ENCODE measurements at places on chromosomes 3 and 15.

DNA sequence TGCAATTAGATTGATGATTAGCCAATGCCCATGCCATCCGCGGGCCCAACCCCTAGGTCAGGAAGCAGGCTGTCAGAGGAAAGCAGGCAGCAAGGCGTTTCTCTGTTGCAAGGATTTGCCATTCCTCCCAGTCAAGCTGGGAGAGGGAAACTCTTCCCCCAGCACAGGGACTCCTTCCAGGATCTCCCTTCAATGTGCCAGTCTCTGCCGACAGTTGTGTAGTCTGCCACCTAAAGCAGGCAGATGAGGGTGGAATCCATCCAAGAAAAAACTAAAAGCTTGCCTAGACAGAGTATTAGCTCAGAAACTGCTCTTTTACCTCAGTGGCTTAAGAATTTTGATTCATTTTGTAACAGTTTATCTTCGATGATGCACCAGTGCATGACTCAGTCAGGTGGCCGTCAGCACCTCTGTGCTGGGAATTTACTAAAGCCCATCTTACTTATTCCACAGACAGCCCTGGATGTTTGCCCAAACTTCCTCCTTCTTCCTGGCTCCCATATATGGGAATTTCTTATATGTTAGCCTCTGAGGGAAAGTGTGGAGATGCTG lies 501.5 kb upstream of the THBS1 start:
- peak; percentile 86 for DNase-seq

- DNase-seq = no peak
Observed at GRCh38 chr3:50173685-50174516, 17.5 kb upstream of the GNAT1 start.

DNA sequence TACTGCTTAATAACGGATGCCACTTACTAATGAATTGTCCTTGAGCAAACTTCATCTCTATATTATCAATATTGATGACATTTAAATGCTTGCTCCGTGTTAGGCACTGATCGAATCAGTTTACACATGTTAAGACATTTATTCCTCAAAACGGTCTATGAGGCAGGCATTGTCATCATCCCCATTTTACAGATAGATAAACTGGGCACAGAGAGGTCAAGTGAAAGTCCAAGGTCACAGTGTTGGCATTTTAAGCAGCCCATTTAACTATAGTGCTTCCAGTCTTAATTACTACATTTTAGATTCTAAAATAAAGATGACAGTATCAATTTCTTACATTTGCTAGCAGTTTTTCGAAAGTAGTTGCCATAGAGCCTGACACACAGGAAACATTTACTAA lies 966 bp upstream of the ABI3BP start:
- no peak for DNase-seq

DNA sequence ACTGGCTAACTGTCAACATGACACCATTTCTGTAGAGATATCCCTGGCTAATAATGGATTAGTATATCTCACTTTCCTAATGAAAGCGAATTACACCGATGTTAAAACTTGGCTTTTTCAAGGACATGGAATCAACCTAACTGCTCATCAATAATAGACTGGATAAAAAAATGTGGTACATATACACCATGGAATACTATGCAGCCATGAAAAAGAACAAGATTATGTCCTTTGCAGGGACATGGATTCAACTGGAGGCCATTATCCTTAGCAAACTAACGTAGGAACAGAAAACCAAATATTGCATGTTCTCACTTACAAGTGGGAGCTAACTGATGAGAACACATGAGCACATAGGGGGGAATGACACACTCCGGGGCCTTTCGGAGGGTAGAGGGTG lies 62.6 kb downstream of the ZIC1 start:
- no peak for DNase-seq

DNA sequence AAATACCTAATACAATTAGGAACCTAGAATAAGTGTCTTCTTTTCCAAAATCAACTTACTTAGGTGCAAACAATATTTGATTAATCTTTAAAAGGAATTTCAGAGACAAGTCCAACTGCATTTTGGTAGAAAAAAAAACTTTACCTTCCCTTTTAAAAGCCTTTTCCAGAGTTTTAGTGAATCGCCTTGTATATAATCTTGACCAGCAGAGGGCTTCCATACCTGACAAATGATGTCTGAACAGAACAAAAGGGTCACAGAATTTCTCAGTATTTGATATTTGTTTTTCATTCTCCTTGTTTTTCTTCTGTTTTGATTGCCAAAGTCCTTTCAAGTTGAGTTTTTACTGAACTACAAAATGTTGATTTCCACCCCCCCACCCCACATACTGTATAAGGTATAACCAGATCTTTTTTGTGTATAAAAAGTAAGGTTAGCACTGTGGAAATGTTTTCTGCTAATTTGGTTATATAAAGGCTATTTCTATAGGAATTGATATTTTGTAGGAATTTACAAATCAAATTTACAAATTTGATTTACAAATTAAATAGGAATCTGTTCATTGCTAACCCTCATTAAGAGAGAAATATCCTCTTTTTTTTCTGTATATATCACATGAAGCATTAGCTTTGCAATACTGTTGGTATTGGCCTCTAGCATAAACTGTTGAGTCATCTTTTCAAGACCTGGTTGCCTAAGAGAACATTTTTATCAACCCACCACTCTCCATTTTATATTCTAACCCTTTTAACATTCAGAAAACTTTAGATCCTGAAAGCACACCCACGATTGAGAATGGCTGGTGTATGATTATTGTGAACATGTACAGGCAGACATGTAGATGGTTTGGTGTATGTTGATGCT lies 464.1 kb upstream of the RARB start:
- peak; percentile 8 for DNase-seq

Data from amniotic epithelial cell (primary cell).